MCF 10A (cell line): ENCODE measurements at places on chromosomes 12 and 14. TPM values are rescaled to one million over a fixed set of nuclear protein-coding genes. Genes with fewer than 3 reads are reported as not detected.

LALBA gene
- total RNA-seq: not detected in 2 replicates

DNA sequence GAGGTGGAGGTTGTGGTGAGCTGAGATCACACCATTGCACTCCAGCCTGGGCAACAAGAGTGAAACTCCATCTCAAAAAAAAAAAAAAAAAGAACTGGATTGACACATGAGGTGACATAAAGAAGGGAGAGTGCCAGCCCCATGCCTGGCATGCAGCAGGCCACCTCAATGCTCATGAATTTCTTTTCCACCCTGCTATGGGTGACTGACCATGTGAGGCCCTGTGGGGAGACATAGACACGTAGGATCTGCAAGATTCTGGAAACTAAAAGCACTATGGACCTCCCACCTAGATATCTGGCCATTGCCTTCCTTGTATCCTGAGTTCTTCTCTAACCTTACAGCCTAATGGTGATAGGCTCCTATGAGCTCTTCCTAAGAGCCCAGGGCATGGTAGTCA, 5.6 kb upstream of the ACTN1 start:
- DNase-seq: no peak

DNA sequence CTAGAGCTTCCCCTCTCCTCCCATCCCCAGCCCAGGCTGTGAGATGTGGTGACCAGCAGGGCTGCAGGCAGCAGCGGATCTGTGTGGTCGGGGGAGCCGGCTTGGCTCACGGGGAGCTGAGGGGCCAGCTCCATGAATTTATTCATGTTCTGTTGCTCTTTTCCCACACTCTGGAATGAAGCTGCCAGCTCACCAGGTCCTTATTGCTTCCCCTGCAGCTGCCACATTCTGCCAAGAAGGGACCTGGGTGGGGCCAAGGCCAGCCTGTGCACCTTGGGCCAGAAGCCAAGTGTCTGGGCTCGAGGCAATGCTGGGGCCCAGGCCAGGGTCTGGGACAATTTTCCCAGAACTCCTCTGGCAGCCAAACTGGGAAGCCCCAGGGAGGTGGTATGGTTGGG, 2.5 kb upstream of the C1QL4 start:
- no peak for DNase-seq

DNA sequence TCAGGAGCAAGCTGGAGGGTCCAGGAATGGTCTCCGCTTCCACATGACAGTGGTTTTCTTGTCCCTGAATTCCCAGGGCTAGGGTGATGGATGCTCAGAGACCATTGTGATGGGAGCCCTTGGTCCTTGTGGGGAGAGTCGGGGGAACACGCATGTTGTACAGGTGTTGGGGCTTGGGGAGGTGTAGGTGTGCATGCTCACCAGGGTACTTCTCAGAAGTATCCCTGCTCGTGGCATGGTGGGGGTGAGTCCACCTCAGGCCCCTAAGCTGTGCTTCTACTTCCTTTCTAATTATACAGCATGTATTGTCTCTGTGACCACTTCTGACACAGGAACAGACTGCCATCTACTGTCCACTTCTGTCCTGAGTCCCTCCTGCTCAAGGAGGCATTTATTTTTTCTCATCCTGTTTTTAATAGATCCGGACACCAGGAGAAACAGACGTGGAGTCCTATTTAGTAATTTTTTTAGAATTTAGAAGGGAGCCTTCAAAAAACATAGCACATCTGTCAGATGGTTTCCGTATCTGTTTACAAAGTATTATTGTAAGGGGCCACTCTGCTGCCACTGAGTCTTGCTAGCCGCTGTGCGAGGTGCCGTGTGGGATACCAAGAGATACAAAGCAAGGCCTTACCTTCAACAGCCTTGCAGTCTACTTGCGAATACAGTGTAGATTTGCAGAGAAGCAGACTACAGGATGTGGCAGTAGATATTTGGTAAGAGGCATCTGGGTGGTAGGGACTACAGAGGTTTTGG, 10.5 kb downstream of the NTF3 start:
- no peak for DNase-seq

RHEBL1 gene
- total RNA-seq: 0.35 and 0.93 TPM in 2 replicates

BCDIN3D gene
- 6.2 and 8.2 TPM in 2 replicates for total RNA-seq

SLC5A8 gene
- not detected in 2 replicates for total RNA-seq

DNA sequence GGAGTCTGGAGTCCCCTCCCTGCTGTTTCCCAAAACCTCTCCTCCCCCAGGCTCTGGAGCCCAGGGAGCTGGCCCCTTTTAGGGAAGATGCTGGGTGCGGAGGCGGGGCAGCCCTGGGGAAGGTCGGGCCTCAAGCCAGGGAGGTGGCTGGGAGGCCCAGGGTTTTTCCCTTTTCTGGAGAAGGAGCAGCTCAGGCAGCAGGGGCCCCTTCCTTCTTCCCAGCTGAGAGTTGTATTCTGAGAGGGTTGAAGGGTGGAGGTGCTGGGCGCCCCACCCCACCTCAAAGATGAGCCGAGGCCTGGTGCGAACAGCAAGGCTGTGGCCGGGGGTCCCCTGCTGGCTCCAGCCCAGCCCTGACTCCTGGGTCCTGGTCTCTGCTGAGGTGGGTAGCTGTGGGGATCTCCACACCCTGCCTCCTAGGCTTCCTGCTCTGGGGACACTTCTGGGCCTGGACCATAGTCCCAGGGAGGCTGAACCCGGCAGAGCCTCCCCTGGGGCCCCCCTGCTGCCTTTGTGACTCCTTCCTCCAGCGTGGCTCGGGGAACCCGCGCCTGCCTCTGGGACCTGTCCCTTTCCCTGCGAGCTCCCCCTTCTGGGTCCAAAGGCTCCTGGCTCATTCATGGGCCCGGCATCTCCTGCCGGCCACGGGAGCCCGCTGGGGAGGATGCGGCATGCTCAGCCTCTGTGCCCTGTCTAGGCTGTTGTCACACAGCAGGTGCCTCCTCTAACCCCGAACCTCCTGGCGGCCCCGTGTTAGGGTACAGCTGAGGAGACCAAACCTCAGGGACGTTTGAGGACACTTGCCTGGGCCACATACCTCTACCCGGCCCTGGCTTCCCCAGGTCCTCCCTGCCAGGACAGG, 4.4 kb downstream of the TRMT61A start:
- no peak for DNase-seq

- DNase-seq: no peak
These were observed 10.0 kb upstream of the GPR19 start for GRCh38 chr12:12705838-12706520.

- no peak for DNase-seq
These were observed 47.0 kb downstream of the VCPKMT start for GRCh38 chr14:50069325-50069724.

DNA sequence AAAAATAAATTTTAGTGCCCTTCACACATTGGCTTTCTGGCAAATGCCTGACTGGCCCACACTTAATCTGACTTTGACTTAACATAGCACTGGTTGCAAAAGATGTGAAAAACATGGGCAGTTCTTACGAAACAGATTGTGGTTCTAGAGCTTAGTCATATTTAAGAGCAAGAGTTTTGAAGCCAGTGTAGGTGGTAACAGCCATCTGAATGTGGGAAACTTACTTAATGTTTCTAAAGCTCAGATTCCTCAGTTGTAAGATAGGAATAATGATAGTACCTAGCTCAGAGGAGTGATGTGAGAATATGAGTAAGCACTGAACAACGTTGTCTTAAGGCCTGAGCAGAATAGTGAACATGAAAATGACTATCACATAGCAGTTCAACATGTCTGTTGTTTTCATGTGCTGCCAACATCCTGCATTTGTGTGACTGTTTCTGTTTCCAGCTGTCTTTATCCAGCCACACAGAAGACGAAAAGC, 262.7 kb downstream of the SYT1 start:
- DNase-seq: peak; percentile 91

- DNase-seq: no peak
These were observed 15.0 kb downstream of the TMEM229B start for GRCh38 chr14:67473290-67474082.

DNA sequence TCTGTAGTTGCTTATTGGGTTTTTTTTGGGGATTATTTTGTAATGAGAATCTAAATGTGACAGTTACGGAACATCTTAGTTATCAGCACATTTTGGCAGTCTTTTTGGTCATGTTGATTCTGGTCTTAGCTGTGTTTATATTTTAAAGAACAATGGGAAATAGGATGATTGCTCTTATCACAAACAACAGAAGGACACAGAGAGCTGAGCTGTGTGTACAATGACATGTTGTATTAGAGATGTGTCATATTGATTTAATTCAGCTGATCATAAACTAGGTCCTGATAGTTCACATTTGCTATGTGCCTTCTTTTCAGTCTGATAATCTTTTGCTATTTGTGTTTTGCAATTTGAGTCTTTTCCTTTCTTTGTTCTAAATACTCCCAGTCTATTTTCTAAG, 781.7 kb downstream of the TRHDE start:
- no peak for DNase-seq

DNA sequence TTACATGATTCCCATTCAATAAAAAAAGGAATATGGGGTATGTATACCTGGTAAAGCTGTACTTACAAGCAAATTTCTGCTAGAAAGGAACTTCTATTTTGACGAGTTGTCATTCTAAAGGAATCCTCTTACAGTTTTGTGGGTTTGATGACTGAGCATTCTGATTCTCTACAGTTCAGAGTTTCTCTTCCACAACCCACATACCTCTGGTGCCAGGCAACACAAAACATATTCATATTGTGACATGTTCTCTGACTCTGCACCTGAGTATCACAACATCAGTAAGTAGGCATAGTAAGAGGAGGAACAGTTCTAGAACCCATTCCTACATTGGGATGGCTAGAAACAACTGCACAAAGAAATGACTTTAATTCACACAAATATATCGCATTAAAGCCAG, 636.6 kb downstream of the MED13L start:
- no peak for DNase-seq

TEX52 gene
- not detected in 2 replicates for total RNA-seq

- peak; percentile 18 for DNase-seq
These were observed 1224.9 kb upstream of the TMEM132C start for GRCh38 chr12:127041985-127042625.

VWF gene
- not detected in 2 replicates for total RNA-seq

DNA sequence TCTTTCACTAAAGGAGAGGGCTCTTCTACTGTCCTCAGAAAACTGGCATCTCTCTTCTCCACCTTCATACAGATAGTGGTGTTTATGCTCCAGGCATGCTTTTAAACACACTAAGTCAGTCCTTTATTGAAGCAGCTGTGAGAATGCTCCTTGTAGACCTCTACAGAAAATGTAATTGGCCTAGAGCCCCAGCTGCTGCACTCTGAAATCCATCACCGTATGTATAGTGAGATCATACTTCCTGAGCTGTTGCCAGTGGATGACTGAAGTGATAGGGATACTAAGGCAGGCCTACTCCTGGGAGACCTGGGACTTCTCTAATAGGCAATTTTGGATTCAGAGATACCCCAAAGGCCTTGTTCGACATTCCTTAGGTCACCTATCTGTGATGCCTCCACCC, 535.4 kb downstream of the RPS29 start:
- no peak for DNase-seq

EML5 gene
- 0.37 and 0.54 TPM in 2 replicates for total RNA-seq

- peak; percentile 25 for DNase-seq
These were observed 46.0 kb upstream of the TCL1A start for GRCh38 chr14:95759941-95760340.

GRCh38 chr12:5650829-5651461, 219.0 kb downstream of the NTF3 start:
- DNase-seq: no peak

HAL gene
- total RNA-seq: 0.27 and 1.1 TPM in 2 replicates

- DNase-seq: no peak
These were observed 14.8 kb downstream of the KMT5A start for GRCh38 chr12:123398550-123399254.

CEBPE gene
- not detected in 2 replicates for total RNA-seq

GPR132 gene
- 0.42 TPM in 1 of 2 replicates, not detected in the other for total RNA-seq

GRCh38 chr14:85538636-85539035, 8.7 kb downstream of the FLRT2 start:
- DNase-seq: no peak

DNA sequence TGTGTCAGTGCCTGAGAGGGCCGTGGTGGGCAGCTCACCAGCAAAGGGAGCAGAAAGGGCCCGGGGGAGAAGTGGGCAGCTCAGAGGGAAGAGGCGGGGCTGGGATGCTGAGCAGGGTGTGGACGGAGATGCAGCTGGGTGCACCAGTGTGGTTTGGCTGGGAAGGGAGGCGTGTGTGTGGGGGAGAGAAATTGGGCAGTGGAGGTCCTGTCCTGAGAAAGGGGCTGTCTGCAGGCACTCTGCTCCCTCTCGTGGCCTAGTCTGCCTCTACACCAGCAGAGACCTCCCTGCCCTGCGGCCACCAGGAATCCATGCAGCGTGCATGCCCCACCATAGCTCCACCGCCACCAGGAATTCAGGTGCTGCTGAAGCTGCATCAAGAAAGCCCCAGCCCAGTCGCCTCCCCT, 6.4 kb downstream of the TMEM121 start:
- peak; percentile 12 for DNase-seq

- peak; percentile 78 for DNase-seq
These were observed 4.4 kb downstream of the ZBTB42 start for GRCh38 chr14:104805326-104805678.

HOXC6 gene
- total RNA-seq: 7.1 and 11.5 TPM in 2 replicates

- no peak for DNase-seq
These were observed 14.8 kb upstream of the LRTM2 start for GRCh38 chr12:1805441-1806081.

- DNase-seq: no peak
These were observed 9.4 kb upstream of the OASL start for GRCh38 chr12:121048442-121048841.

ISM2 gene
- total RNA-seq: not detected in 2 replicates

GRCh38 chr14:53953828-53954550, 2.6 kb downstream of the BMP4 start:
- DNase-seq: peak; percentile 49

GRCh38 chr12:5176036-5176435, 132.4 kb downstream of the KCNA5 start:
- no peak for DNase-seq

GRCh38 chr12:93750056-93750455, 72.9 kb downstream of the CRADD start:
- DNase-seq: no peak

GRCh38 chr14:78399316-78399889, 229.2 kb downstream of the NRXN3 start:
- peak; percentile 43 for DNase-seq

LRRC74A gene
- total RNA-seq: not detected in 2 replicates

DNA sequence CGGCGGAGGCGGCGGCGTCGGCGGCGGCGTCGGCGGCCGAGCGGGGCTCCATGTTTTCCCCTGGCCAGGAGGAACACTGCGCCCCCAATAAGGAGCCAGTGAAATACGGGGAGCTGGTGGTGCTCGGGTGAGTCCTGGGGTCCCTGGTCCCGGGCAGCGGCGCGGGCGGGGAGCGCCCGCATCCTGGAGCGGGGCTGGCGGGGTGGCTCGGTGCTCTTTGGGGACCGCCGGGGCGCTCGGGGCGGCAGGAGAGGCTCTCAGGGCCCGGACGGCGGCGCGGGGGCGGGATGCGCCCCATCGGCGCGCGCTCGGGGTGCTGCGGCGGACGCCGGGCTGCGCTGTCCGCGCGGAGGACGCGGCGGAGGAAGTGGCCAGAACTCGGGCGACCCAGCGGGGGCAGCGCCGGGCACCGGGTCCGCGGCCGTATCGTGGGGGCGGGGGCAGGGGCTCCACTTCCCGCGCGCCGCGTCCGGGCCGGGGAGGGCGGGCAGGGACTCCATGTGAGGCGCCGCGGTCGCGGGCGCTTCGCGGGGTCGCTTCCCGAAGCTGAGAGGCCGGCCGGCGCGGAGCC, 485 bp downstream of the PELI2 start:
- no peak for DNase-seq

EGLN3 gene
- 0.17 and 0.54 TPM in 2 replicates for total RNA-seq
